ENCODE measurements at places on chromosomes 2 and 18.

GRCh38 chr2:75637568-75637967 is 9.0 kb upstream of the MRPL19 start:
- no peak for DNase-seq

DNA sequence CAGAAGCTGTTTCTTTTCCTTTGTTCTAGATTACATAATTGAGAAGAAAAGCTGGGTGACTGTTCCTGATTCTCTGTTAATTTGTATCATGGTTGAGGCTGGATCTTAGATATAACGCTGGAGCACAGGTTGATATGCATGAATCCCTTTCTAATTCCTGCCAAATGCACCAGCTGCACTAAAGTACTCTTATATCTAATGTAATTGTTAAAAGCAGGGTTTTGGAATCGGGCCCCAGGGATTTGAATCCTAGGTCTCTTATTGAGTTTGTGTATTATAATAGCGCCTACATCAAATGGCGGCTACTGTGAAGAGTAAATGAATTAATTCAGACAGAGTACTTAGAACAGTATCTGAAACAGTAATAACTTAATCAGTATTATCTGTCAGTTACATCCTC is 80.4 kb downstream of the MC4R start:
- no peak for DNase-seq

DNA sequence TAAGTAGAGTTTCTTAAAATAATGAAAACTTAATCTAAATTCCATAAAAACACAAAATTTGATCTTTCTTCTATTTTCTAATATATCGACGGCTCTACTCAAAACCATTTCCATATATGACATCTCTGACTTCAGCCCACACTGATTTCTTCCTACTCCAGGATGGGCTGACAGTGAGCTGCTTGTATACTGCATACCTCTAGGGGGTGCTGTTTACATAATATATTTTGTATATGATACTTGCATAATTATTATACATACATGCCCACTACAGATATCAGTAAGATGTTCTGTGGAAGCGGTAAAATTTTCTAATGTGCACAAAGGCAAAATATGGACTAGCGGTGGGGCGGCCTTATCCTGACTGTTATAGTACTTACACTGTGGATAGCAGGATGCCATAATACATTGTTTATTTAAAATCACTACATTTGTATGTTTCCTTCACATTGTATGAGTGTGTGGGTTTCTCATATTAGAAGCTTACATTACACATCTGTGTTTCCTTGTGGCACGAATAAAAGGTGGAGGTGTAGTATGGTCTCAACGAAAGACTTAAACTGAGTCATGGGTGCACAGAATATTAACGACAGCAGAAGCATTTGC is 66.1 kb upstream of the NXPH2 start:
- DNase-seq = peak; percentile 1

DNA sequence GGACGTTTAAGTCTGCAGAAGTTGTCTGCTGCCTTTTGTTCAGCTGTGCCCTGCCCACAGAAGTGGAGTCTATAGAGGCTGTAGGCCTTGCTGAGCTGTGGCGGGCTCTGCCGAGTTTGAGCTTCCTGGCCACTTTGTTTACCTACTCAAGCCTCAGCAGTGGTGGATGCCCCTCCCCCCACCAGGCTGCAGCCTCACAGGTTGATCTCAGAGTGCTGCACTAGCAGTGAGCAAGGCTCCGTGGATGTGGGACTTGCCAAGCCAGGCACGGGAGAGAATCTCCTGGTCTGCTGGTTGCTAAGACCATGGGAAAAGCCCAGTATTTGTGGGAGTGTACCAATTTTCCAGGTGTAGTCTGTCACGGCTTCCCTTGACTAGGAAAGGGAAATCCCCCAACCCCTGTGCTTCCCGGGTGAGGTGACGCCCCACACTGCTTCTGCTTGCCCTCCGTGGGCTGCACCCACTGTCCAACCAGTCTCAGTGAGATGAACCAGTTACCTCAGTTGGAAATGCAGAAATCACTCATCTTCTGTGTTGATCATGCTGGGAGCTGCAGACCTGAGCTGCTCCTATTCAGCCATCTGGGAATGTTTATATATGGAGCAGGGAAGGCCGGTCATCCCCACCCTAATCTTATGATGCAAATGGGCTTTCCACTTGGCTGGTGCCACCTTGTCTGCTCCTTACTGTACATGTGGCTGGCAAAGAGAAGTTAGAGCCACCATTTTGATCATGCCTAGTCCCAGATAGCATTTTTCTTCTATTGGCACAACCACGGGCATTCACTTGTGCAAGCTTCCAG is 156.9 kb upstream of the ITGA6 start:
- no peak for DNase-seq

DNA sequence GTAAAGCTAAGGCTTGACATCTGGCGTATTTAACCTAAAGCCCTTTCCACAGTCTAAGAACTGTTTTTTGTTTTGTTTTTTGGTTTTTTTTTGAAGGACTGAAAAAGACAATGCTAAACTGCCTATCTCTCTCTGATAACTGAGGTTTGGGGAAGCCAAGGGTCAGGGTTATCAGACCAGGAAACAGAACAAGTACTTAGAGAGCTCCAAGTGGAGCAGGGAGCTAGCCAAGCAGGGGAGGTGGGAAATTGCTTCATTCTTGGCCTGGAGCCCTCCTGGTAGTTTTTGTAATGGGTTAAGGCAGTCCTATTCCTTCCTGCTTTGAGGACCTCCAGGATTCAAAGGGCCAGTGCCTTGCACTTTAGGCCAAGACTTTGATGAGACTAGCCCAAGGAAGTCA is 154.3 kb upstream of the LTBP1 start:
- DNase-seq = no peak

DNA sequence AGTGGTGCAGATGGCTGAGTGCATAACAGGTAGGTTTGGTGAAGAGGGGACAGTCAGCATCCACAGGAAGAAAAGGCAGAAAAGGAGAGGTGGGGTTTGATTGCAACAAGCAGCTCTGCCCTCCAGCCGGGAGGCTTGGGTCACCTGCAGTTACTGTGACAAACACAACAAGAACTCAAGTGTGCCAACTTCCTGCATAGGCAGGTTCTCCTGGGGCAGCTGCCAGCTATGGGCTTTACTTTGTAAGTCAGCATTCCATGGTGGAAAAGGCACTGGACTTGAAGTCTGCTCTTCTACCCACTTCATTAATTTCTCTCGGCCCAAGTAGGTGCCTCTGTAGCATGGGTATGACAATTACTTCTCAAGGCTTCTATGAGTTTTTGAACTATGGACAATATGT is 98.9 kb downstream of the MYT1L start:
- no peak for DNase-seq

DNA sequence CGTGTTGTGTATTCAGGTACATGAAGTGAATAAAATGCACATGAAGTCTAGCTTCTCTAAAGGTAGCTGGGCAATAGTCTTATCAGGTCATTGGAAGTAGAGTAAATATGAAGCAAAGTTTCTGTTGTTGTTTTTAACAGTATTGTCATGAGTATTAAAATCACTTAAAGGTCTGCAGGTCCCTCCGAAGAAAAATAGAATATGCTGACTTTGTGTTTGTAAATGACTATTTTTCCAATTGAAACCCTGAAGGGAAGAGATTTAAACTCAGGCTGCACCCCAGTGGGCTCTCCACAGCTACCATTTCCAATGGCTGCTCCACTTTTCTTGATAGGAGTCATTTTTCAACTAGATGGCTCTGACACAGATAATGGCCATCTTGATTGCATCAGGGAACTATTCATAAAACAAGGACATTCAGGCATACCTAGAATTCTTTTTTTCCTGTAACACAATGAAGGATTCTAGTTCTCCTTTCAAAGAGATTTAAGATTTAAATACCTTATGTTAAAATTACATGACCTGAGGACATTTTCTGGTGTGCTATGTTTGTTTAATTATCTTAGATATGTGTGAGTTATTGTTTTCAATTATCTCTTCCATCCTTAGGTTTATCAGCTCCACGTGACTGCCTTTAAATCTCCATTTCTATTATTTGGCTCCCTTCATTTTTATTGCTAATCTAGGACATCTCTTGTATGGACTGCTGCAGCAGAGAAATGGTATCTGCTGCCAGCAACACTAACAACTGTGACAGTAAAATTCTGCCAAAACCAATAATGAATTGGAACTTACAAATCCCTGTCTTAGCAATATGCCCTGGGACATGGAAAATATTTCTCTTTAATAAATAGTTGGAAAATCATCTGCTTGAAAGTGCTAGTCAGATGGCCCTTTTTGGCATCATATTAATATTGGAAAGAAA is 149.2 kb upstream of the NOSTRIN start:
- DNase-seq = no peak

Measured in CD4-positive, alpha-beta T cell treated with Interleukin-15 for 4 hours (primary cell).